ENCODE measurements at places on chromosomes 7 and 10.

DNA sequence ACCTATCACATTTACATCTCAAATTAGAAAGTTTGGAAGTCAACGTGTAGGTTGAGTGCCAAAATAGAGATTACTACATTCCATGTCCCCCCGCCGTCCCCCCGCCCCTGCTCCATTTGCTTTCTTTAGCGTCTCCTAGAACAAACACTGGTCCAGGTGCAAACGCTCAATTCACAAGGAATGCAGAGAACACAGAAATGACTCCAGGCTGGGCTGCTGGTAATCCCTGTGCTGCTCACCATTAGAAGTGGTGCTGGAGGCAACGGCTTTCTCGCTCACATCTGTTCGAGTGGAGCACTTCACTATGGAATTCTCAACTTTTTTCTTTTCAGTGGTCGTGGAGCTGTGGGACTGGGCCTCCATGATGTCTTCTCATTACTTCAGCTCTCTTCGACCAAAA lies 14.1 kb downstream of the GLI3 start:
- DNase-seq, result no peak

DNA sequence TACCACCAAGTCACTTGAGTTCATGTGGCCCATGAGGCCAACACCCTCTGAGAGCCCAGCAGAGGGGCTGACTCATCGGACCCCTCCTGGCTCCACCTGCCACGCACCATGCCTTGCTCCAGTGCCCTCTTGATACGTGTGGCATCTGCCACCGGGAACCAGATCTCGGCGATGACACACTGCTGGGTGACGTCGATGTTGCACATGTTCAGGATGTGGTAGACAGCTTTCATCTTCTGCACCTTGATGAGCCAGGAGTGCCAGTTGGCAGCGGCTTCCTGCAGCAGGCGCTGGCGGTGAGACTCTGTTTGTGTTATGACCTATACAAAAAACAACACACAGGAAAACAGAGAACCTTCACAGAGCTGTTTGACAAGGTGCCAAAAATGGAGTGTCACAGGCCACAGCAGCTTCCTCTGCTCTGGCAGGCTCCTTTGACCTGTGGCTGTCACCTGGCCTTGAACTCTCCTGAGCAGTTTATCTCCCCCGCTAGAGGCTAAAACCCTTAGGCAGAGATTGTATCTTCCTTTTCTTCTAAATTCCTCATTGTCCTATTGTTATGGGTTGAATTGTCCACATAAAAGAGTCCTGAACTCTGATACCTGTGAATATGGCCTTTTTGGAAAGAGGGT lies 45.2 kb upstream of the TMEM213 start:
- peak; percentile 80 for DNase-seq

DNA sequence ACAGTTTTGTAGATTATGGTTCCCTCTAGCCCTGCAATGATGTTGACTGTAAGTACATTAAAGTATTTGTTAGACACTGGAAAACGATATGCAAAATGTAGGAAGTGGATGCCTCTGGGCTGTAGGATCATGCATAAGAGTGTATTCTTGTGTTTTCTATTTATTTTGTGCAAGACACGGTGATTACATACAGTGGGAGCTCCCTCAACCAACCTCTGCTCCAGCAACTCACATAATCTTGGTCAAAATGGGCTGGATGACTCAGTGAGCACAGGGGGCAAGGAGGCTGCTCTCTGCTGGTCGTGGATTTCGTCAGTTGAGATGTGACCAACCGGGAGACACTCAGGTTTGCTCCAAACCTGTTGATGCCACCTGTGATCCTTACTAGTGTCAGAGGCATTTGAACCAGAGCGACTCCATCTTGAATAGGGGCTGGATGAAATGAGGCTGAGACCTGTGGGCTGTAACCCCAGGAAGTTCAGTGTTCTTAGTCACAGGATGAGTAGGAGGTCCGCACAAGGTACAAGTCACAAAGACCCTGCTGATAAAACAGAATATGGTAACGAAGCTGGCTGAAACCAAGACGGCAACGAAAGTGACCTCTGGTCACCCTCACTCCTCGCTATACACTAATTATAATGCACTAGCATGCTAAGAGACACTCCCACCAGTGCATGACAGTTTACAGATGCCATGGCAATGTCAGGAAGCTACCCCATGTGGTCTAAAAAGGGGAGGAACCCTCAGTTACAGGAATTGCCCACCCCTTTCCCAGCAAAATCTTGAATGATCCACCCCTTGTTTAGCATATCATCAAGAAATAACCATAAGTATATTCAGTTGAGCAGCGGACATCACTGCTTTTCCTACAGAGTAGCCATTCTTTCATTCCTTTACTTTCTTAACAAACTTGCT lies 56.4 kb upstream of the FAM20C start:
- DNase-seq, result no peak

GRCh38 chr10:112696592-112696991 lies 249.6 kb downstream of the VTI1A start:
- DNase-seq, result no peak

GRCh38 chr7:116122972-116123595 lies 87.3 kb upstream of the TES start:
- DNase-seq, result no peak

DNA sequence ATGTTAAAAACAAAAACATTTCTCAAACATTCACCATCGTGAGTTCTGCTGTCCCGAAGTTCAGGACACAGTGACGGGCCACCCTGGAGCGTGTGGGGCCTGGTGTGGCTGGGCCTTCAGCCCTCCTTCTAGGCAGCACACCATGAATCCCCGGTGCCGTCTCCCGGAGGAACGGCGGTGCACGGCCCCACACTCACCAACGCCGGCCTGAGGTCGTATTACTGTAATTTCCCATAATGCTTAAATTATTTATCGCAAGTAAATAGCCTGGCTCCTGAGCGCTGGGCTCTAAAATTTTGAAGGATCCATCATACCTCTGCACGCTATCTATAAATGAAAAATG lies 1.4 kb downstream of the STK32C start:
- DNase-seq, result no peak

DNA sequence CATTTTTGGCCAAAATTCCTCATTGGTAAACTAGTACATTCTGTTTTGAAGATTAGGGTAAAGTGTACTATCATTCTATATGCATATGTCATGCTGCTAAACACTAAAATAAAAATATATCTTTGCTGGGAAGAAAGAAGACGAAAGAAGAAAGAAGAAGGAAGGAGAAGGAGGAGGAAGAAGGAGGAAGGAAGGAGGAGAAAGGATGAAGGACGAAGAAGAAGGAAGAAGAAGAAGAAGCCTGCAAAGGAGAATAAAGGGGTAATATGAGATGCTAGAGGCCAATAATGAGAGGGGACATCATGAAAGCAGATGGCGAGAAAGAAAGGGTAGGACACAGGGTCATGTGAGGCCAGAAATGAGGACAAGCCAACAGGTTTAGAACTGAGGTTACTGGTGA lies 8.0 kb downstream of the SLC25A13 start:
- no peak for DNase-seq

GRCh38 chr7:44145969-44146911 lies 5.1 kb upstream of the MYL7 start:
- DNase-seq, result peak; percentile 65

- peak; percentile 60 for DNase-seq
These were observed 15.4 kb downstream of the ACSL5 start for GRCh38 chr10:112389271-112389822.

DNA sequence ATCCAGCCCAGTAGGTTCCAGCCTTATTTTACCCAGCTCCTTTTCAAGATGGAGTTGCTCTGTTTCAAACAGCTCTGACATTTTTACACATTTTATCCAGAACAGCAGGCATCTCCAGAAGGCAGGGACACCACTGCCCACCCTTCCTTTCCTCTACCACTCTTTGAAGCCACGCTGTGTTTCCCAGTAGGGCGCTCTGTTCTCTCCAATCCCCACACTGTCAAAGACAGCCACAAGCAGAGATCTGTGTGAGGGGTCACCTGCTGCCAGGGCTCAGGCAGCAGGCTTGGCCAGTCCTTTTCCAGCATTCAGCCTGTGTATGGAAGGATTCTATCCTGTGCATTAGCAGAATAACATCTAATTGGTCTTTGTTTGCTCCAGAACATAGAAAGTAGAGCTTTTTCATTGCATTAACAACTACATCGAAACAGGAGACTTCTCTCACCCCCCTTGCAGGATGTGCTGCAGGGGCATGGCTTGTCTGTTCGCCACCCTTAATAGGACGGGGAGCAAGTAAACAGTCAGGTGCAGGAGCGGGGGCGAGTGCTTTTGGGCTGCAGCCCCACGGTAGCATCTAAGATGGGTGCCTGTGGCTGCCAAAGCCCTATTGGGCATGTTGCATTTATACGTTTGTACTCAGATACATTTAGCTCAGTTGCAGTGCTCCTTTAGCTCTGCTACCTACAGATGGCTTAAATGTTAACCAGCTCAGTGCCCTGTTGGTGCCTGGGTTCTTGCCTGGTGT lies 326.1 kb downstream of the GALNT17 start:
- DNase-seq, result no peak

- no peak for DNase-seq
These were observed 64.5 kb upstream of the CACNA2D1 start for GRCh38 chr7:82507976-82508677.

GRCh38 chr7:39360766-39361165 lies 205.4 kb upstream of the YAE1 start:
- DNase-seq, result no peak

DNA sequence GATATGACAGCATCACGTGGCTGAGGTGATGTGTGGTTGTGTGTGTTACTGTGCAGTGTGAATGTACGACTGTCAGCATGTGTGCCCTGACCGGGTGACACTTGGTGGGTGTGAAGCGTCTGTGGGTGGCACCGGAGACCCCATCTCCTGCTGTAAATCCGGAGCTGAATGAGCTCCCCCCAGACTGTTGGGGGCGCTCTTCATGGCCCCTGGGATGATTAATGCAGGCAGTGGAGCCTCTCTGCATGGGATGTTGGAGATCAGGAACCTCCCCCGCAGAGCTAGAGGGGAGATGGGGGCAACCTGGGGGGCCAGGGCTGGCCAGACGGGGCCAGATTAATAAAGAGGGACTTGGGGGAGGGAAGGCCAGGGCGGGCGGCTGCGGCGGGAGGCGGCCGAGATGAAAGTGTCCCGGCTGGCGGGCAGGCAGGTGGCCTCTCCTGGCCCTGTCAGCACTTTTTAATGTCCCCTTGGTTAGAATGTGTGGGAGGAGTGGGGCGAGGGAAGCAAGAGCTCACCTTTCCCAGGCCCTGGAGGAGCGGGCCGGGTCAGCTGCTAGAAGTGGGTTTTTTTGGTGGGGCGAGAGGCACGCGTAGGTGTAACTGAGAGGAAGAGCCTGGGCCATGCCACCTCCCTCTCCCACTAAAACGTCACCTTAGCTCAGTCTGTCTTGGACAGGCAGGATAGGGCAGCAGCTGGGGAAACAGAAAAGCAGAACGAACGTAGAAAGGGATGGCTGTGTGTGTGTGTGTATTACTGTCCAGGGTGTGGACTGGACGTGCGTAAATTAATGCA lies 34.1 kb downstream of the HIF1AN start:
- DNase-seq, result no peak

DNA sequence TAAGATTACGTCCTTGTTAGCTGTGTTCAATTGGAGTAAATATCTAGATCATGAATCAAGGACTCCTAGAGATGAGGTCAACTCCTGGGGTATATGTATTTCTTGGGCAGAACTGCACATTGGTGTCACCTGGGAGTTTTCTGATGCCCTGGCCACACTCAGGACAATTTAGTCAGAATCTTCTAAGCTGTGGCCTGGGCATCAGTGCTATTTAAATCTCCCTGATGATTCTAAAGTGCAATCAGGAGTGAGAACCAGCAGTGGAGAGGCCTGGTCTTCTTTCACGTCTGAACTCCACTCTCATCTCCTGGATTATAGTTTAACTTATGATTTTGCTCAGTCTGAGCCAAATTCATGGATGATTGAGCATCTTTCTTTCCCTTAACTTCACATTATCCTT lies 218.0 kb downstream of the BMPER start:
- no peak for DNase-seq

GRCh38 chr10:76649723-76650127 lies 987.9 kb downstream of the KCNMA1 start:
- no peak for DNase-seq

DNA sequence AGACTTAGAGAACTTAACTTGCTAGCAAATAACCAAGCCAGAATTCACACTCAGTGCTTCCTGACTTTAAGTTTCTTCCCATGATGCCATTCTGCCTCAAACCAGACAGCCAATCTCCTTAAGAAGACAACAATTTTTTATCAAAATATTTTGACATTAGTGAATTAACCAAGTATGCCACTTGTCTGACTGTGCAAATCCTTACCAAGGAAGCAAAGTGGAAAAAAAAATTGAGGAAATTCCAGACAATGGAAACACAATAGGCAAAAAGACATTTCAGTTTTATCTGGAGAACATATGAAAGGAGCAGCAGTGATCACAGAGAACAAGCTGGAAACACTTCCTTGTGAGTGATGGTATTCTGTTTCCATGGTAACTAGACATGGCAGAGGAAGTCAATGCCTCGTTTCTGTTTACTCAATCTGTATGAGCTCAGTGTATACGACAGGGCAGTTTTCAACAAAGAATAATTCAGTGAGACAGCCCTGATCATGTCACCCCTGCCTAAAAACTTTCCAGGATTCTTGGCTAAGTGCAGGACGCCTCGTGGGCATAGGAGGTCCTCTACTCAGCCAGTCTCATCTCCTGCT lies 114.2 kb downstream of the DYNC1I1 start:
- DNase-seq, result no peak

GRCh38 chr7:22344655-22345054 lies 12.3 kb downstream of the RAPGEF5 start:
- DNase-seq, result no peak

DNA sequence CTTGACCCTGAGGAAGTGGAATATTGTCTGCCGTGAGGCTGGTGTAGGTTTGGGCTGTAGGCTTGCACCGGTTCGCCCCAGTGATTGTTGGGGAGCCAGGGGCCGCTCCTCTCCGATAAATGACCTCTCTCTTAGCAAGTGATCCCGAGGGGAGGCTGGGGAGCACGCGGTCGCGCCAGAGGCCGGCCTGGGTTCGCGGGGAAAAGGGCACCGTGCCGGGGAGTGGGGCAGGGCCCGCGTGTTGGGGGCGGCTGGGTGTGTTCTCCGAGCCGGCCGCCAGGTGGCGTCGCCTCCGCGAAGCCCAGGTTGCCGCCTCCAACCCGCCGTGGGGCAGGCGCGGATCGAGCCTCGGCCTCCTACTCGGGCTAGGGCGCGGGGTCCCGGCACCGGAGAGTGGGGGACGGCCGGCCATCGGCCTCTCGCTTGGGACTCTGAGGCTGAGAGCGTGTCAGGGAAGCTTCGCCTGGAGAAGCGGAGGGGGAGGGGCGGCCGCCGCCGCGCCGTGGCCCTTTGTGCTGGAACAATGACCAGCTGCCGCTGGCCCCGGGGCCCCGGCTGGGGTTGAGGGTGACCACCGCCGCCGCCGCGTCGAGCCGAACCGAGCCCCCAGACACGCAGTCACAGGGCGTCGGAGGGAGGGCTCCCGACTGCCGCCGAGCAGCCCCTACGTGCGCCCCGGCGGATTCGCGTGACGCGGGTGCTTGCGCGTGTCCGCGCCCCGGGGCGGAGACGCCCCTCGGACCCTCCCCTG lies 442 bp upstream of the LZTS2 start:
- DNase-seq, result peak; percentile 83

DNA sequence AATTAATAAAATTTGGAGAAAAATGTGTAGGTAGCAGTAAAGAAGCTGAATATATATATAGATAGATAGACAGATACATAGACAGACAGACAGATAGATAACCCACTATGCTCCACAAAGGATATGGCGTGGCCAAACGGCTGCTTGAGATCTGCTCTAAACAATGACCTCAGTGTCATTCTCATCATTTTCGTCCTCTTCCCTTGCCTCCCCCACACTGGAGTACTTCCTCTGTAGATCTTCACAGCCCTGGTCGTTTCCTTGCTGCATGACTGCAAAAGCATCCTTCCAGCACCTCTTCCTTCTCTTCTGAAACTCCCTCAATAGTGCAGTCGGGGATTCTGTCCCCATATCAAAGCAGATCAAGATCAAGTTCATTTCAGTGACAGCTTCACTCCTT lies 35.6 kb upstream of the ATP6V0A4 start:
- DNase-seq, result no peak
